ENCODE measurements at places on chromosomes 12 and 14. TPM values are rescaled to one million over a fixed set of nuclear protein-coding genes. Genes with fewer than 3 reads are reported as not detected.

The RFX4 gene
- total RNA-seq: not detected

The SLC4A8 gene
- 4.7 TPM for total RNA-seq

The GAS2L3 gene
- 38.0 TPM for total RNA-seq

The TAS2R31 gene
- total RNA-seq: 13.6 TPM

DNA sequence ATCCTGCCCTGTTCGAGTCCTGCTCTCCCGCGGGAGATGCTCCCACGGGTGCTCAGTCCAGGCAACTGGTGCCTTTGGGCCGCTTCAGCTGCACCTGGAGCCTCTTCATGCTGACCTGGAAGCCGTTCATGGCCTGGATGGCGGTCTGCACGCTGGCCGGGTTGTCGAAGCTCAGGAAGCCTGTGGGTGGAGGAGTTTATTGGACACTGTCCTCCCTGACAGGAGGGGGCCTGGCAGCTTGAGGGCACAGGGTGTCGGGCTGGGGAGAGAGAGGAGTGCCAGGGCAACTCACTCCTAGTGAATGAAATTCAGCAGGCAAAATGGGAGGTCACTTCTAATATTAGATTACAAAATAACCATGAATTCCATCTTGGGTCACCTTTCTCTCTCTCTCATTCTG, 9.3 kb upstream of the NFYB start:
- no peak for DNase-seq

- DNase-seq: no peak
Measured at GRCh38 chr12:98893675-98894411, 248.8 kb downstream of the APAF1 start.

DNA sequence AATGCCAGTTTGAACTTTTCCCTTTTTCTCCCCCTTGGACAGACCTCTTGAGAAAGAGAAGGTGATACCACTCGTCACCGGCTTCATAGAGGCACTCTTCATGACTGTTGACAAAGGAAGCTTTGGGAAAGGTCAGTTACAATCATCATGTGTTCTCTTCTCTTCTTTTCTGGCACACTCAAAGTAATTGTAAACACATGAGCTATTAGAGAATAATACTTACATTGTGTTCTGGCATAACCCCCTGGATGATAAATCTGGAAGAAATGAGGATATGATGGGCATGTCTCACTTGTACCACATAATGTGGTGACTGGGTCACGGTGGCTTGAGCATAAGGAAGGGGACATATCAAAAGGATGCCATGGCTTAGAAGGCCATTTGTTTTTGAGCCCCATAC, 20.0 kb downstream of the UTP20 start:
- DNase-seq: no peak

DNA sequence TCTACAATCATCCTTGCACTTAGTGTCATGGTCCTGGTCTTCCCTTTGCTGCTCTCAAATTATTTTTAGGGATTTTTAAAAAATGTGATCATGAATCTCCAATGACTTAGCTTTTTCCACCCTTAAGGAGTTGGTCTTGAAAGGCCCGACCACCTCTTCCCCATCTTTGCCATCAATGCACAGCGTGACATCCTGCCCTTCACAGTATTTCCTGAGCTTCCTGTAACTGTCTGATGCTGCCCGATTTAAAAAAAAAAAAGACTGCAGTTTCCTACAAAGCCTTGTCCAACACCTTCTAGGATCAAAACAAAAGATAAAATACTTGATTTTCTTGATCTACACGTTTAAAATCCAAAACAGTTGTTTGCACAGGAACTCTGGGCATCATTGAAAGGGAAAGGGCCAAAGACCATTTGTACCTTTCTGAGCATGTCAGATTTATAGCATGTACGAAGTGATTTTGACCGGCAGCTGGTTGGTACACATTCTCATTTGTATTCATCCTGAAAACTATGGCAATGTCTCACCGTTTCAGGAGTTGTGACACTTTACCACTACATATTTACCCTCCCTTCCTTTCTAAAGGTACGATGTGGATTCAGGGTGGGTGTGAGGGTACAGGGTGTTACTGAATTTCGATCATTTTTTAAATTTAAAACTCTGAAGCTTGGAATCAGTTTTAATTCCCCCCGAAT, 7.4 kb upstream of the ELK3 start:
- DNase-seq: no peak

- DNase-seq: peak; percentile 5
Measured at GRCh38 chr12:39620659-39621658, 1.4 kb upstream of the ABCD2 start.

DNA sequence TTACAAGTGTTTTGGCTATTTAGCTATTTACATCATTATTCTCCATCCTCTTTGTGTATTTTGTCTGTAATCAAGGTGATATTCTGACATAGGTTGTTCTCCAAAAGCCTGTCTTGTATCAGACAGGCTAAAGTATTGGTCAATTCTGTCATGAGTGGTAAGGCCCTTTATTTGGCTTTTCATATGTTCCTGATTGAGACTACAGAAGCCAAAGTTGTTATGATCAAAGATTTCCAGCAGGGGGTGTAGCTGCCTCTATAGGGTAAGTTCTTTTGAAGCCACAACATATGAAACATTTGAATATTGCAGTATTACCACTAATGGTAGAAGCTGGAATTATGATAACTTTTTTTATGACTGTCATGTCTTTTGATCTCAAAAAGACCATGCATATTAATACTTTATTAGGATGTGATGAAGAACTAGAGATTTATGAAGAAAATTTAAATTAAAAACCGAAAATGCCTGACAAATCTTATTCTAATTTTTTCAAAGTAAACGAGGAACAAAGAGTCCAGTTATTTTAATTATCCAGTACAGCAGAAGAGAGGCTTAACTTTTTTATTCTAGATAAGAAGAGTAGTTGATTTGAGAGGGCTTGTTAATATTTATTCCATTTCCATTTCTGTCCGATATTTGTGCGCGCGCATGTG, 3.4 kb upstream of the ARHGAP5 start:
- peak; percentile 92 for DNase-seq

- peak; percentile 9 for DNase-seq
Measured at GRCh38 chr12:89825591-89826449, 117.2 kb upstream of the ATP2B1 start.

- no peak for DNase-seq
Measured at GRCh38 chr12:130357241-130357640, 19.6 kb downstream of the PIWIL1 start.

GRCh38 chr12:108358580-108358965, 19.5 kb upstream of the CMKLR1 start:
- no peak for DNase-seq

DNA sequence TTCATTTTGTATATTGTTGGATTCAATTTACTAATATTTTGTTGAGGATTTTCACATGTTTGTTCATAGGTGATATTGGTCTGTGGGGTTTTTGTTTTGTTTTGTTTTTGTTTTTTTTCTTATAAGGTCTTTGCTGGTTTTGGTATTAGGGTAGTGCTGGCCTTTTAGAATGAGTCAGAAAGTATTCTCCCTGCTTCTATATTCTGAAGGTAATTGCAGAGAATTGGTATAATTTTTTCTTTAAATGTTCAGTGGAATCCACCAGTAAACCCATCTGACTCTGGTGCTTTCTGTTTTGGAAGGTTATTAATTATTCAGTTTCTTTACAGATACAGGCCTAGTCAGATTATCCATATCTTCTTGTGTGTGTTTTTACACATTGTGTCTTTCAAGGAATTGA, 8.9 kb downstream of the TOGARAM1 start:
- no peak for DNase-seq

DNA sequence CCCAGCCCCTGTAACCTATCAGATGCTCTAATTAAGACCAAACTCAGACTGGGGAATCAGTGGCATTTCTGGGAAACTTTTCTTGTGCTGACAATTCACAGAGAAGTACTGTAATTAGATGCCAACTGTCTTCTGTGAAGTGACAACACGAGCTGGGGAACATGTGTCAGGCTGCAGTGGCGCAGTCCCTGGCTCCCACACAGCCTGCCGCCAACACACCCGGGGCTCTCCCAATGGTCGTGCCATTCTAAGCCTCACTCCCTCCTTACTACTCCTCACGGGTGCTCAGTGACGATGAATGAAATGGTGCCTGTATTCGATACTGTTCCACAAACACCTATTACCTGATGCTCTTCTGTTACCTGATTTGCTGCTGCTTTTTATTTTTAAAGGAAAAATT, 18.6 kb downstream of the GARIN2 start:
- DNase-seq: no peak

DNA sequence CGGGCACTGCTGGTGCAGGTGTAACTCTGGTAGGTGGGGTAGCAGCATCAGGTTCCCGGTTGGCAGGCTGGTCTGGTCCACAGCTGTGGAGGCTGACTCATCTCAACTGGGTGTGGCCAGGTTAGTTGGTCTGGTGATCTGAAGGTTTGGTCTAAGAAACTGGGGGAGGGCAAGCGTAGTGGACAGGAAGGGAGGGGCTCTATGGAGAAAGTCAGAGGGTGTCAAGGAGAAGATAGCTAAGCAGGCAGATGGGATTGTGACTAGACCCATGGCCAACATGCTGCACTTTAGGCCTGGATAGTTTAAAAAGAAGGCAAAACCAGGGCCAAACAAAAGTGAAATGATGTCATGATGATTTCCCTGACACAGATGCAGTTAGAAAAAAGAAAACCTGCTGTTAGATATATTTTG, 7.9 kb downstream of the TRIM9 start:
- DNase-seq: no peak

GRCh38 chr14:65412856-65413738, 567 bp downstream of the FUT8 start:
- DNase-seq: peak; percentile 64

DNA sequence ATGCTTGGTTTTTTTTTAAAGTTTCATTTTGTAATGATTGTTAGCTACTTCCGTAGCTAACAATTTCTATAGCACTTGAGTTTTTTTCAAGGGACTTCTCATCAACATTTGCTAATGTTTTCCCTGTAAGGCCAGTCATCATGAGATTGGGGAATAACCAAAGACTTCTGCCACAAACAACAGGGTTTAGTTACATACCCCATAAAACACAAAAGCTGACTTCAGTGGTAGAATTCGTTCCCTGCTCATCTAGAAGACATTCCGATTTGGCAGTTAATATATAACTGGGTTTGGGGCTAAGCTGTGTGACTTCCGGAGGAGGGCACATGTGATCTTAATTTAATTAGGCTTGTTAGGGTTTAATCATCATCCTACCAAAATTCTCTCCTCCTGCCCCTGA, 22.9 kb downstream of the EGLN3 start:
- no peak for DNase-seq

DNA sequence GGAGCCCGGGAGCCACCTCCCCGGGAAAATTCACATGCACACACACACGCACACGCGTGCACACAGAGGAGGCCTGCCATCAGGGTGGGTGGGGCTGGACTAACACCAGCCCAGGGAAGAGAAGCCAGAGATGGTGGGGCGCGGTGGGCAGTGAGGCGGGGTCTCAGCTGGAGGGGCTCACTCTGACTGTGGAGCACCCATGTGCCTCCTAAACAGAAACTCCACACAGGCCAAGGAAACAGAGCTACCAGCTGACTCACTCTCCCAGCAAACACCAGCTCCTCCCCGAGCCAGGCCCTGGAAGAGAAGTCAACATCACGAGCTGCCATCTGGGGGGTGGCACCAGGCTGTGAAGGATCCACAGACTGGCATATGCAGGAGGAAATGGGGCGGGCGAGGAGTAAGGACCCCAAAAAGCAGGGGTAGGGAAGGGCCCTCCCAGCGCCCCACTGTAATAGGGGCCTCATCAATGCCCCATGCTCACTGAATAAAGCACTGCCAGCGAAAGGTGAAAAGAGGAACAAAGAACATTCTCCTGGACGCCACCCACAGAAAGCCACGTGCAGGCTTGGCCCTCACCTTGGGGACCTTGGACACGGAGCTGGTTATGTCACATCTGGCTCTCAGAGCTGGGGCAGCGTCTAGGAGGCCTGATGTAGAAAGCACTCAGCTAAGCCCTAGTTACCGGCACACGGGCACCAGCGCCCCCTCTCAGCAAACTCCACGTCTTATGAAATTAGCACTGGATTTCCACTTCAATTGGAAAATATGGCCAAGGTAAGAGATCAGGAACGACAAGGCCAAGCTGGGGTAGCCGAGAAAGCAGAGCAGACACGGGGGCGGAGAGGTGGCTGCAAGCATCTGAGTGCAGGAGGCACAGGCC, 8.4 kb upstream of the INF2 start:
- peak; percentile 75 for DNase-seq

GRCh38 chr12:8108808-8109398, 14.5 kb upstream of the CLEC4A start:
- DNase-seq: peak; percentile 90

GRCh38 chr14:49549881-49550280, 36.3 kb downstream of the RPS29 start:
- DNase-seq: peak; percentile 24

- peak; percentile 94 for DNase-seq
Measured at GRCh38 chr12:64098709-64099354, 123.3 kb downstream of the KICS2 start.

DNA sequence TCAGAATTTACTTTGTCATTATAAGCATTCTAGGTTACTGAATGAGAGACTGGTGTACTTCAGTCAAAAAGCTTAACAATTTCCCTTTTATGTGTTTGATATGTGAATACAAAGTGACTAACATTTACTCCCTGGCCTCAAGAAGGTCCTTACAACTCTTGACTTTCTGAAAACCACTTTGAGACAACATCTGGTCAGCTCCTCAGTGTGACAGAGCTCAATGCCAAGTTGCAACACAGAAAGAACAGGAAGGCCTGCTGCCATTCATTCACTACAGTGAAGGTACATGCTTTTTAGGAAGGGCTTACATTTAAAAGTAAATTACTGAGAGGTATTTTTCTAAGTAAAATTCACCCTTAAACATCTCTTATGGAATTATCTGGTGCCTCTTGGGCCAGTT, 2.3 kb upstream of the NAA30 start:
- no peak for DNase-seq

DNA sequence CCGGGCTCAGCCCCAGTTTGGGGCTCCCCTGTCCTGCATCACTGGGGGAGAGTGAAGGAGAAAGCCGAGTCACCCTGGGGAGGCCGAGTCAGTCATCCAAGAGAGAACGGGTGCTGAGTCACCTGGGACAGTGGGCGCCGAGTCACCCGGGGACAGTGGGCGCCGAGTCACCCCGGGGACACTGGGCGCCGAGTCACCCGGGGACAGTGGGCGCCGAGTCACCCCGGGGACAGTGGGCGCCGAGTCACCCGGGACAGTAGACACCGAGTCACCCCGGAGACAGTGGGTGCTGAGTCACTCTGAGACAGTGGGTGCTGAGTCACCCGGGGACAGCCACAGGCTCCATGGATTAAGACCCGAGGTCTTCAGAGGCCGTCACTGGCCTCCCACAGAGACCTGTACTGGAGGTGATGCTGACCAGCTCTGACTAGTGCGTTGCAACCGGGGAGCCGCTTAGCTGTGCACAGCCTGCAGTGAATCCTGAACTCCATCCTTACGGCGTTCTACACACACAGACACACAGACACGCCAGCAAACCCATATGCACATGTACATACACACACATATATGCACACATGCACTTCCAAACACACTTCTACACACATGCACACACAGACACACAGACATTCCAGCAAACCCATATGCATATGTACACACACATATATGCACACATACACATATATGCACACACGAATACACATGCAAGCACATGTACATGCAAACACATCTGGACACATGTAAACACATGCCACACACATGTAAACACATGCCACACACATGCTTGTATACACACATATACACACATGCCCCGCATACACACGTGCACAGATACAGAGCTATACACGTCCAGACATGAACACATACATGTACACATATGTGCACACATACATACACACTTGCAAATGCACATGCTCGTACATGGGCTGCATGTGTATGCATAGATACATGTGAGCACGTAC, 64.9 kb upstream of the GALNT9 start:
- no peak for DNase-seq

GRCh38 chr12:109871668-109872314, 8.6 kb downstream of the GLTP start:
- DNase-seq: peak; percentile 31

Measured in fibroblast of the aortic adventitia (primary cell).